GM06990 (cell line): ENCODE measurements at places on chromosomes 6 and 20.

DNA sequence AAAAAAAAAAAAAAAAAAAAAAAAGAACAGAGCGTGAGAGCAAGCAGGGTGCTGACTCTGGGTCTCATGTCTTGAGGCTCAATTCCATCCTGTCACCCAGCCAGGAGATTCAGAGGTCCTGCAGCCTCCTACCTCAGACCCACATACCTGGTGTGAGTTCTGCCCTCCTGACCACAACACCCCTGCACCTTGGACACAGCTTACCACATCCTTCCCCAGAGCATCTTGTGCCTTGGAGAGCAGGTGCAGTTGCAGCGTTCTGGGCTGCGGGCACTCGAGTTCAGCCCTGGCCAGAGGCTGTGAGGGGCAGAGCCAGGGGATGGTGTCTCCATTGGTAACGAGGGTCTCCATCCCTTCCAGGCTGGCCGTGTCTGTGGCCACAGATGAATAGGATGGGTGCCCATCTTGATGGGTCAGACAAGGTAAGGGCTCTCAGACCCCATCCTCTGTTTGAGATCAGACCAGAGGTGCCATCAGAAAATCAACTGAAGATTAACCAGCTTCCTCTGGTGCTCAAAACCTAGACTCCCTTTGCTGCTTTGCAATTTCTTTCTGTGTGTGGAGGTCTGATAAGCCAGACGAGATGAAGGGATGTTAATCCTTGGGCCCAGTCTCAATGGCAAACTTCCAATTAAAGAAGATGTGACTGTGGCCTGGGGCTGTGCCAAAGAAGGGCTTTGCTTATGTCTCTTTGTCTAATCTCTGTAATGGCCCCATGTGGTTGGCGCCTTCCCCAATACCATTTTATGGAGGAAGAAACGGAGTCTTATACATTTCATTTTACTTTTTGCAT lies 14.7 kb upstream of the ZNF831 start:
- no peak for DNase-seq

GRCh38 chr20:19314621-19315020 lies 102.2 kb downstream of the SLC24A3 start:
- DNase-seq = no peak

GRCh38 chr6:159874435-159874834 lies 16.4 kb upstream of the MAS1 start:
- no peak for DNase-seq

- DNase-seq = no peak
These were observed 88.2 kb upstream of the FAM83B start for GRCh38 chr6:54758340-54758739.

- DNase-seq = peak; percentile 51
These were observed 951 bp downstream of the FOXP4 start for GRCh38 chr6:41546866-41547798.
